ENCODE measurements at places on chromosomes 12 and 14.

DNA sequence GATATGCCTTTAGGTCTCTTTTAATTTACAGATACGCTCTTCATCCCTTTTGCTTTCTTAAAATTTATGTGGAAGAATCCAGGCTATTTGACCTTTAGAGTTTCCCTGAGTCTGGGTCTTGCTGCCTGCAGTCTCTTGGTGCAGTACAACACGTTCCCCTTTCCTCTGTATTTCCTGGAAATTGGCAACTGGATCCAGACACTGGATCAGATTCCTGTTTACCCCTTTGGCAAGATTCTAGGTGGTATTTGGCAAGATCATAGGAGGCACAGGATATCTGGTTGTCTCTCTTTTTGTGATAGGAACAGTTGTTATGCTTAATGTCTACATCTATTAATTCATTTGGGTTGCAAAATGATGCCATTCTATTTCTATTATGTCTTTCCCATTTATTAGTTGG, 187.8 kb upstream of the ARHGAP5 start:
- DNase-seq, result no peak

- DNase-seq, result no peak
Measured at GRCh38 chr14:66119606-66120231, 366.5 kb upstream of the CCDC196 start.

- DNase-seq, result no peak
Measured at GRCh38 chr12:57404966-57405640, 25.7 kb downstream of the R3HDM2 start.

GRCh38 chr14:33705490-33705889, 245.4 kb downstream of the EGLN3 start:
- no peak for DNase-seq

- DNase-seq, result no peak
Measured at GRCh38 chr12:132827763-132828703, 636 bp downstream of the GOLGA3 start.
